ENCODE measurements at places on chromosomes 16 and 17.
A peak's percentile ranks its signal among the peaks of the same experiment; 100 is the strongest.

GRCh38 chr16:79784007-79784406, 183.5 kb upstream of the MAF start:
- no peak for DNase-seq

DNA sequence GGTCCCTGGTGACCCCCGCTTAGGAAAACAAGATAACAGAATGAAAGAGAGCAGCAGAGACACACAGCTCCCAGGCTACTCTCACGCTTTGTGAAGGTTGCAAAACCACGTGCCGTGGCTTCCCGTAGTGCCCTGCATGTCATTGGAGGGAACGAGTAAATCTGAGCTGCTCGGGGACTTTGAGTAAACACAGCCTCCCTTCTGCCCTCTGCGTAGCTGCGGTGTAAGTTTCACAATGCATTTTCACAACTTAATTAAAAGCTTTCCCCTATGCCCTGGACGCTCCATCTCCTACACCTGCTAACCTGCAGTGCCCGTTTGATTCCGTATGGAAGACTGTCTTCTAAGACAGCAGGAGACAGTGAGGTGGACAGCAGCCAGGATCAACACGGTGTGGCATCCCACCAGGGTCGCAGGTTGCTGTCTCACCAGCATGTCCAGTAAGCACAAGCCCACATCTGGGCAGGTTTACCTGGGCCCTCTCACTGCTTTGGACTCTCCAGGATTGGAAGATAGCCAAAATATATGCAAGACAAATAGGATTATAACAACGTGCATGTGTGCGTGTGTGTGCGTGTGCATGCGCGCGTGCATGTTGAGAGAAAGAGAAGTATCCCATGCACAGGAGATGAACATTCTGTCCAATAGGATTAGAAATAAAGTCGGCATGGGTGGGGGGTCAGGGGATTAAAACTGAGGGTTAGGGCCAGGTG, 116.4 kb upstream of the RCVRN start:
- peak; percentile 1 for DNase-seq

GRCh38 chr17:76727745-76728456, 1.3 kb downstream of the METTL23 start:
- DNase-seq: no peak

- peak; percentile 34 for DNase-seq
Measured at GRCh38 chr16:15493466-15494180, 59.2 kb downstream of the BMERB1 start.

DNA sequence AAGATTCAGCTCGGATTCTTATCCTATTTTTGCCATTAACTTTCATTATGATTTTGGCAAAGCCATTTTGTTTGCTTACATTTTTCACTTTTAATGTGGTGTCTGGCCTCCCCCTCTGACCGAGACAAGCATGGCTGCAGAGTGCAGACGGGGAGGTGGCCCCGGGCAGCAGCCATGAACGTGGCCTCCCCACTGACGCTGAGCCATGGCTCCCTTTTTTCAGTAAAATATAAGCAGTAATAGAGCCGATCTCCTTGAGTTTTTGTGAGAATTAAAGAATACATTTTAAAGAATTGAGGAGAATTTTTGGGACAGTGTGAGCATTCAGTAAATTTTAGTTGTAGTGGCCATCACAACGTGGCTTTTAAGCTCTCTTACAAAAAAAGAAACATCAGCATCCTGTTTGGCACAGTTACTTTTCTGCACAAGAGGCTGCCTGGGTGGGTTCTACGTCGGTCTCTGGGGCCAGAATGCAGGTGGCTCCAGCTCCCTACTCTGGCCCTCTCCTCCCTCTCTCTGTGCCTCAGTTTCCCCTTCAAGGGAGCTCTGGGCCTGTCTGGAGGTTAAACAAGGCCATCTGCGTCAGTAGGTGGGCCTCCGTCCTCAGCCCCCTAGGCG, 68.8 kb upstream of the ZNF750 start:
- DNase-seq: no peak

DNA sequence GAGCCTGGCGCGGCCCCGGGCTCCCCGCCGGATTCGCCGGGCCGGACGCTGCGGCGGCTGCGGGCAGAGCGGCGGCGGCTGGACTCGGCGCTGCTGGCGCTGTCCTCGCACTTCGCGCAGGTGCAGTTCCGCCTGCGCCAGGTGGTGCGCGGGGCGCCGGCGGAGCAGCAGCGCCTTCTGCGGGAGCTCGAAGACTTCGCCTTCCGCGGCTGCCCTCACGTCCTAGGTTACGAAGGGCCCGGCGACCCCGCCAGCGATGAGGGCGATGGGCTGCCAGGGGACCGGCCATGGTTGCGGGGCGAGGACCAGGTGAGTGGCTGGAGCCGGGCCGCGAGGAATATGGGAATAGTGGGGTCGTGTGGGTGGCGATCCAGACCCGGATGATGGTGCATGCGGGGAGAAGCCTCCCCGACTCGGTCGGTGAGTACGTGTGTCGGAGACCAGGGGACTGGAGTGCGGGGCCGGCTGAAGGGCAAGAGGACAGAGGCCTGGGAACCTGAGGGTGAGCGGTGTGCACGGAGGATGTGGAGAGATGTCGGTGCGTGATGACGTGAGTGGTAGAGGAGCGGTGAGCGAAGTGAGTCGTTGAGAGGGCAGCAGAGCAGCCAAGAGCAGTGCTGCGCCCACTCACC, 517 bp downstream of the RUNDC1 start:
- peak; percentile 24 for DNase-seq

DNA sequence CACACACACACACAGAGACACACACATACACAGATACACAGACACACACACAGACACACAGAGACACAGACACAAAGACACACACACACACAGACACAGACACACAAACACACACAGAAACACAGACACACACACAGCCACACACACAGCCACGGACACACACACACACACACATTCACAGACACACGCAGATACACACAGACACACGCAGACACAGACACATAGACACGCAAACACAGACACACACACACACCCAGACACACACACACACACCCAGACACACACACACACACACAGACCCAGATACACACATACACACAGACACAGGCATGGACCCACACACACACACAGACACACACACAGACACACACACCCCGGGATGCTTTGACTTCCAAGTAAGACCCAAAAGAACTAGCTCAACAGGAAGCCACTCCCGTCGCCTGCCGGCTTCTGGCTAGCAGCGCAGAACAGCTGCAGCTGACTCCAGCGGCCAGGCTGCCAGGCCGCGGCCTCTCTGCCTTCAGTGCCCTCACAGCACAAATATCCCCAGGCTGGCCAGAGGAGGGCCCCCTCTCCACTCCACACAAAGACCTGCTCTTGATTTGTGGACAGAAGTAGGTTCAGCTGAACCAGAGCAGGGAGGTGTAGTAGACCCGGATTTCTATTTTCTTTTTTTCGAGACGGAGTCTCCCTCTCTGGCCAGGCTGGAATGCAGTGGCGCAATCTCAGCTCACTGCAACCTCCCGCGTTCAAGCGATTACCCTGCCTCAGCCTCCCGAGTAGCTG, 6.0 kb upstream of the CHRNE start:
- DNase-seq: peak; percentile 94
